Activated T-cell treated with anti-CD3 and anti-CD28 coated beads for 48 hours (primary cell): ENCODE measurements at places on chromosomes 11 and 22.

DNA sequence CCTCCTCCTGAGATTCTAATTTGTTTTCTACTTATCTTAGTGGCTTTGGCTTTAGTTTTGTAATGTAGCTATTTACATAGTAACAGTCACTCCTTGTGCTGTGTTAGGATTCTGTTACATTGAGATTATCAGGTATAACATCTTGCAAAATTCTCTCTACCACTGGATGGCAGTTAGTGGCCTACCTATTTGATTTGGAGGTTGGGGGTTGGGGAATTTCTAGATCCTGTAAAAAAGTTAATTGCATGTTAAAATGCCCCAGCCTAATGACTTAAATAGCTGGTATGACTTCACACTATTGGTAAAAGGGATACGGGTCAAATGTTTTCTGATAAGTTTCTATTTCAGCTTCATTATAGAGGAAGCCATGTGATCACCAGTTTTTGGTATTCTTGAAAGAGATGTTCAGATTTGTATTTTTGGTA, 2.8 kb downstream of the GRK3 start:
- no peak for DNase-seq

DNA sequence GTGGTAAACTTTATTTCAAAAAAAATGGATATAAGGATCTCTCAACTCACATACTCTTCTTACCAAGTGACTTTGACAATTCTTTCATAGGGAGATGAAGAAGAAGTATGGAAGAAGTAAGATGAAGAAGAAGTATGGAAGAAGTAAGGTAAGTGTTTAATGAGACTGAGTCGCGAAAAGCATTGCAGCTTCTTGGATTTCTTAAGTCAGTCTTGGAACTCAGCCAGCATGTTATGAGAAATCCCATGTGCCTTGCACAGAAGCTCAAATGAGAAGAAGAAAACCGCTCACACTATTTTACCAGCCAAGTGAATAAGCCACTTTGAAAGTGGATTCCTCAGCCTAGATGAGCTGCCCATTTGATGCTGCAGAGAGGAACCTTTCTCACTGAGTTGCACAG, 332.0 kb upstream of the CCDC179 start:
- no peak for DNase-seq

GRCh38 chr11:79520086-79520485, 79.3 kb upstream of the TENM4 start:
- DNase-seq = no peak

DNA sequence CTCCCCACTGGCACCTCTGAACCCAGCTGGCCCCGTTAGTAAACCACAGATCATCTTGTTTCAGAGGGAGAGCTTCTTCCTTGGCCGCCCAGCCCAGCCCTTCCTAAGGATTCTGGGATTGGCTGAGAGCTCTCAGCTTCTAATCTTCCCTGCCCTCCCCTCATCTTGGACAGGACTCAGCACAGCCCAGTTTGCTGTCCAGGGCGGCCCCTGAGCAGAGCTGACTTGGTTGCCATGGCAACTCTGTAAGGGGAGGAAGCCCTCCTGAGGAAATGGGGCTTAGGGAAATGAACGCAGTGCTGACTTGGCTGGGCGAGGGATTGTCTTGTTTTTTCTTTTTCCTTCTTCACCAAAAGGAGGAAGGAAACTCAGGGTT, 4.6 kb downstream of the APOL4 start:
- DNase-seq = no peak

DNA sequence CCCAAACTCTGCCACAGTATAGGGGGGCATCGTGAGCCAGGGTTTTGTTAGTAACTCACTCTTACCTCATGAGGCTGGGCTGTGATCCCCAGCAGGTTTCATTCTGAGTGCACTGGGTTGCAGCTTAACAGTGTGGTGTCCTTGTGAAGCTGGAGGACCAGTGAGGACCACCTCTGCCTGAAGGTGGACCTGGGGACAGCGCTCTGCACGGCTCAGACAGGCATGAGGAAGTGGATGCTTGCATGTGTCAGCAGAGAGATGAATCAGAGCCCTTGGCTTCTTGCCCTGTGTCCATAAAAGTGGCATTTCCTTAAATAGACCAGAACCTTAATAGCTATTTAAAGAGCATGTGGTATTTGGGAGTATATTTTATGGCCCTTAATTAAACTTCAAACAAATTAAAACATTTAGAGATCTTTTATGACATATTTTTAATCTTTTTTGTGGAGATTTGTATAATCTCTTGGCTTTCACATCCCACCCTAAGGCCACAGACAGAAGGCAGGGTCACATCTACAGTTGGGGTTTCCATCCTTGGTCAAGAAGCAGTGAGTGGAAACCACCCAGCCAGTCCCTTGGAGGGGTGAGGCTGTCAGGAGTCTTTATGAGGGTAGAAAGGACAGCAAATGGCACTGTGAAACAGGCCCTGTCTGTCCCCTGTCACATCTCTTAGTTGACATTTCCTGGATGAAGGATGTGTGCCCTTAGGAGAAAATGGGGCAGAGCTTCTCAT, 24.8 kb upstream of the ADORA2A start:
- no peak for DNase-seq
